Activated CD8-positive, alpha-beta memory T cell treated with anti-CD3 and anti-CD28 coated beads for 4 hours (primary cell): ENCODE measurements at places on chromosomes 1 and 21.

- DNase-seq: no peak
These were observed 123.7 kb downstream of the MATN1 start for GRCh38 chr1:30599721-30600120.

GRCh38 chr1:113579256-113580018 is 179.8 kb downstream of the PHTF1 start:
- no peak for DNase-seq

- DNase-seq: no peak
These were observed 11.6 kb upstream of the NCMAP start for GRCh38 chr1:24544239-24544638.

DNA sequence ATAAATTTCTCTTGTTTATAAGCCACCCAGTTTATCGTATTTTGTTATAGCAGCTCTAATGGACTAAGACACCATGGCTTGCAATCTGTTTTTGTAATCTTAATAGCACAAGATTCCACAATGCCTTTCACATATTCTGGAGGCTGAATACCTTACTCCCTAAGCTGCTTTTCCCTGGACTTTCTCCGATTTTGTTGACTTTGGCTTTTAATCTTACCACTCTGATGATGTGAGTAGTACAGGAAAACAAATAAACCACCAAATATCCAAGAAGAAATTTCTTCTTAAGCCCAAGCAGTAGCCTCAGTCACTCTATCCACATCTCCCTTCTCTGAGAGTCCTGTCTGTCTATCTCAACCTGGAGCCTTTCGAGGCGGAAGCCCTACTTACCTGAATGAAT is 838.6 kb downstream of the LTN1 start:
- DNase-seq: no peak

- no peak for DNase-seq
These were observed 209.7 kb downstream of the RHOU start for GRCh38 chr1:228944935-228945371.

DNA sequence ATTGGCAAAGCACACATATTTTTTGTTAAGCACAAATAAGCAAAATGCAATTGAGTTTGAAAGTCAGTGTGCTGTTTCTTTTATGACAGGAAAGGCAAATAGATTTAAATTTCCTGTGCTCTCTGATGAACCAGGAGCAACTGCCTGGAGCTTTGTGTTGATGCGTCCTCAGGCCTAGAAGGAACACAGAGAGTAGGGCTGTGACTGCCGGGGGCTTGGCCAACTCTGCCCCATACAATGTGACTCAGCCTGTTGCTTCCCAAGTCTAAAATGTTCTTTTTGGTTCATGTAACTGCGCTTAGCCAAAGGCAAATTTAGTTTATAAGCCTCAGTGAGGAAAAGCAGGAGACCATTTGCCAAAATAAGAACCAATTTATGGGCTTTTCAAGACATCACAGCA is 37.5 kb downstream of the TOR1AIP2 start:
- DNase-seq: no peak
